Activated naive CD8-positive, alpha-beta T cell treated with anti-CD3 and anti-CD28 coated beads, Interleukin-2, amount 10 ng/mL, durations not matched to agents 7 days and 5 days (primary cell): ENCODE measurements at places on chromosomes 6 and 20. TPM values are rescaled to one million over a fixed set of nuclear protein-coding genes. Genes with fewer than 3 reads are reported as not detected.

ETV7 gene
- total RNA-seq: 9.8 TPM

PCMTD2 gene
- 74.5 TPM for total RNA-seq

NRSN2 gene
- 3.6 TPM for total RNA-seq

HLA-DRB1 gene
- total RNA-seq: 11.8 TPM

RSPH4A gene
- 0.14 TPM for total RNA-seq
